ENCODE measurements at places on chromosomes 13 and 19.

GRCh38 chr19:5966215-5966614 is 11.7 kb downstream of the RANBP3 start:
- DNase-seq: no peak

DNA sequence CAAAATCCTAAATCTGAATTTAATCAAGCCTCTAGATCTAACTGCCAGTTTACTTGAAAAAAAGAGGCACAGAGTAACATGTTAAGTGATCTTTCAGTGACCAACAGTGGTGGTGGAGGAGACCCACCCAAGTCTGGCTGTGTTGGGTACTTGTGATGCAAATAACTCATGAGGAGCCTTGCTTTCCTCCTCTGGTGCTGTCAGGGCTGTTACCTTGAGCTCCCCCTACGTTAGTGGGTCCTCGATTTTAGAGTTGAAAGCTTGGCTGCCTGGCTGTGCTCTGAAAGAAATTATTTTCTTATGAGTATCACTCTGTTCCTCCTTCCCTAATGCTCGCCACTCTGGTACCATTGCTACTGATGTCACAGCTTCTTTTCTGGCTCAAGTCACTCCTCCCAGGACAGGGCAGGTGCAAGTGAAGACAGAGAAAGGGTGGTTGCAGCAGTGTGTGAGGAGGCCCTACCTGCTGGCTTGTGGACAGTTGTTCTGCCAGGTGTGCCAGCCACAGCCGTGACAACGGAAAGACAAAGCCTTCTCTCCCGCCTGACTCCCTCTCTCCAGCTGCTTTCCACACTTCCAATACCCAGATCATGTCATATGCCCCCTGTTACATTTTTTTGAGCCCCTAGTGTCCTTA is 6.5 kb upstream of the SUPT20H start:
- no peak for DNase-seq

DNA sequence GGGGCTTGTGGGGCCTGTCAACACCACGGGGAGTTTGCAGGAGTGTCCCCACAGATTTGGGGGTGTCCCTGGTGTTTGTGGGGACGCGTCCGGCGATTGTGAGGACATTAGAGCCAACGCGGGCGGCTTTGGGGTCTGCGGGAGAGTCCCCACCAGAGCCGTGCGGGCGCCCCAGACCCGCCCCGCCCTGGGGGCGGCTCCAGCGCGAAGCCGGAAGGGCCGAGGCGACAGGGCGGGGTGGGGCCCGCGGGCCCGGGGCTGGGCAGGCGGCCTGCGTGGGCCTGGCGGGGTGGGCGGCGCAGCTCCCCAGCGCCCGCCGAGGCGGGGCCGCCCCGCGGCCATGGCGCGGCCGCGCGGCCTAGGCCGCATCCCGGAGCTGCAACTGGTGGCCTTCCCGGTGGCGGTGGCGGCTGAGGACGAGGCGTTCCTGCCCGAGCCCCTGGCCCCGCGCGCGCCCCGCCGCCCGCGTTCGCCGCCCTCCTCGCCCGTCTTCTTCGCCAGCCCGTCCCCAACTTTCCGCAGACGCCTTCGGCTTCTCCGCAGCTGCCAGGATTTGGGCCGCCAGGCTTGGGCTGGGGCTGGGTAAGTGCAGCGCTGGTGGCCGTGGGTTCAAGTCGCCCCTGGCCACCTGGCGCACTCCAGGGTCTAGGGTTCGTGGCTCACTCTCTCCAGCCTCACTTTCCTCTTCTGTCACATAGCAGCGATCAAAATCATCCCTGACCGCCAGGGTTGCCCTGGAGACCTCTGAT is 10.3 kb downstream of the PDE4A start:
- no peak for DNase-seq

GRCh38 chr19:55012306-55012705 is 25.8 kb downstream of the GP6 start:
- no peak for DNase-seq

- DNase-seq: no peak
These were observed 46.5 kb downstream of the DNM2 start for GRCh38 chr19:10764340-10764894.

- DNase-seq: no peak
These were observed 29.8 kb upstream of the VSTM2B start for GRCh38 chr19:29495901-29496441.

DNA sequence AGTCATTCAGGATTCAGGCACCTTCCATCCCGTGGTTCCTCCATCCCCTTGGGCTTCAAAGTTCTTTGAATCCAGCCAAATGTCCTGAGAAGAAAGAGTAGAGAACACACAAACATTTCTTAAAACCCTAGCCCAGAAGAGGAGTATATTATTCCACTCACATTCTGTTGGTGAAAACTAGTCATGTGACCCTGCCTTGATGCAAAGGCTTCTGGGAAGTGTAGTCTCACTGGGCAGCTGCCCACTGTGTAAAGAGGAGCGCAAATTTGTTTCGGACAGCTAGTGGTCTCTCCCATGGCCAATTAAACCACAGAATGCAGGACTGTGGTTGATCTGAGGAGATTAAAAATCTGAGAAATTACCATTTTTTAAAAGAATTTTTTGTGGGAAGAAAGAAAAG is 304.4 kb downstream of the SUCLA2 start:
- DNase-seq: no peak

DNA sequence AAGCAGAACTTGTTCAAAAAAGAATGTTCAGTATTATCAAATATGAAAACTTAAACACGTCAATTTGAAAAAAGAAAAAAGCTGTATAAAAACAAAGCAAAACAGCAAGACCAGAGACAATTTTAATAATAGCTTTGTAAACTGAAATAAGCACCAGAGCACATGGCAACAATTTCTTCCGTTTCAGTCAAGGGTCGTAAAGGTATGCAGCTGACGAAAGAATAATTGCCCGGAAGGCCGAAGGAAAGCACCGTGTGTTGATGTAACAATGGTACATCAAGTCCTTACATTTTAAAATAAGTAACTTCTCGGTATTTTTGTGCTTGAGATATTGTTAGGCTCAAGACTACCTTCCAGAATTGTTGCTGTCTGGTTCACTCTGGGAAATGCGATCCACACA is 1.7 kb downstream of the PROSER1 start:
- DNase-seq: no peak

- DNase-seq: no peak
These were observed 195.5 kb downstream of the KATNAL1 start for GRCh38 chr13:30111810-30112209.

DNA sequence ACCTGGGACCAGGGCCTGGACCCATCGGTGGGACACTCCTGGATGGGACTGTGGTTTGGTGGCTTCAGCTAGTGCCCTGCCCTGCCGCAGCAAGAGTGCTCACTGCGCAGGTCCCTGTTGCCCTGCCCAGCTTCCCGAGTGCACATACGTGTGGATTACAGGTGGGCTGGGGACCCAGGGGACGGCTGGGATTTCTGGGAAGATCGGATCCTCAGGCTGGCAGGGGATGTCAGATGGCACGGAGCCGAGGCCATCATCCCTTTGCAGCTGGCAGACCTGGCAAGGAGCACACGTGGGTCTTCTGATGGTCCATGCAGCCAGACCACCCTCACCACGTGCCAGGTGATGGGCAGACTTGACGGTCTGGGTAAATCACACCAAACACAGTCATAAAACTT is 69.3 kb downstream of the CHST8 start:
- DNase-seq: no peak

- DNase-seq: no peak
These were observed 22.5 kb upstream of the KLF2 start for GRCh38 chr19:16301999-16302694.

GRCh38 chr19:7152568-7152967 is 83.1 kb downstream of the ZNF557 start:
- no peak for DNase-seq

DNA sequence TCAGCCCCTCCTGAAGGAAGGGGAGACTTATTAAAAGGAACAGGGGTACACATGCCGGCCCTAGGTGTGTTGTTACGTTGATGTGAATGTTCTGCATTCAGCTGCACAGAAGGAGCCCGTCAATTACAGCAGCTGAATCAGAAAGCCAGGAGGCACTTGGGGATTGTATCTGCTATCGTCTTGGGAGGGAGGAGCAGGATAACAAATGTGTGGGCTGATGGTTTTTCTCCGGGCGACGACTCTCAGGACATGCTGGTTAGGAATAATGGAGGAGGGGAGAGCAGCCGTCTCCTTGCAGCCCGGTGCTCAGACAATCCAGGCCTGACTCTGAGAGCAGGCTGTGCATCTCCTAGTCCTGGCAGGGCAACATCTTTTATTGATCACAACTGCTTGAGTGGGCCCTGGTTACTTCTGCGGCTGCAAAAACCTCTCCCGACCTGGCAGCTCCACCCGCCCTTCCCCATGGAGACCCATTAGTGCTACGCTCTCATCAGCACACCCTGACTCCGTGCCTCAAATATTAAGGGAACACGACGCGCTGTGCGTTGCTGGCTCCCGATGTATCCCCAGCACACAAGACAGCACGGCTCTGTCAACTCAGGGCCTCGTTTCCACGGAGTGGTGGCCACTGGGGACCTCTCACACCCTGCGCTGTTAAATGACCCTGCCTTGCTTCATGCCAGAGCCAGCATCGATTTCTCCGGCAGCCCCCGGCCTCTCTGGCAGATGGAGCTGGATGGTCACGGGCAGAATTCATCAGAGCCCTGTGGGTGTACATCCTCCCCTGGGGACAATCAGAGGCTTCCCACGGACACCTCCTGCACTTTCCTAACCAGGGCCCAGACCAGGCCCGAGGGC is 25.3 kb downstream of the PEPD start:
- DNase-seq: no peak

GRCh38 chr13:104616990-104617389 is 1550.8 kb upstream of the SLC10A2 start:
- DNase-seq: no peak

DNA sequence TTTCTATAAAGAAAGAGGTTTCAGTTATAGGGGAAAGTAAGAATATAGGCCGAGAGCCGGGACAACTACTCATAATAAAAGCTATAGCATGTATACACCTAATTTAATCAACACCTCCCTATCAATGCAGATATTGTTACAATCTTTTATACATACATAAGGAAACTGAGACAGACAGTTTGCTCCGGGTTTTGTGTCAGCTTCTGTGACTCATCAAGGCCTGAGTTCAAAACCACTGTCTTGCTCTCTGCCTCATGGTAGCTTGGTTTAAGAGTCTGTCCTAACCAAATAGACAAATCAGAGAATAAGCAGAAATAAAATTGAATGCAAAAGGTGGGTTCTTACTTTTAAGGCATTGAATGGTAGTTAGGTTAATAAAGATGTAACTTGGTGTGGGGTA is 222.9 kb downstream of the GGACT start:
- DNase-seq: no peak

DNA sequence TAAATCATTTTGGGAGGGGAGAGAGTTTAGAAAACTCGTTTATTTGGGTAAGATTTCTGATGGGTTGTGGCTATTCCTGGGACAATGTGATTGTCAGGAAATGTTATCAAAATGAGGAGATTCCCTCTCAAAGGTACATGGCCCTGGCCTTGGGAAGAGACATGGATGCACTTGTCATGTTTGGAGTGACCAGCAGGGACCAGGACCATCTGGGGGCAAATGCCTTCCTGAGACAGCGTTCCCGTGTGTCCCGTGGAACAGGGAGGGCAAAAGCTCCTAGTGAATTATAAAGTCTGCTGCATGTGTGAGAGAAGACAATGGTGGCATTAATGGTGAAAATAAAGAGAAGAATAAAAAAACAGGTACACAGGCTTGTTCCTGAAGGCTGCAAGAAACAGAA is 317.3 kb downstream of the ZNF536 start:
- DNase-seq: no peak

DNA sequence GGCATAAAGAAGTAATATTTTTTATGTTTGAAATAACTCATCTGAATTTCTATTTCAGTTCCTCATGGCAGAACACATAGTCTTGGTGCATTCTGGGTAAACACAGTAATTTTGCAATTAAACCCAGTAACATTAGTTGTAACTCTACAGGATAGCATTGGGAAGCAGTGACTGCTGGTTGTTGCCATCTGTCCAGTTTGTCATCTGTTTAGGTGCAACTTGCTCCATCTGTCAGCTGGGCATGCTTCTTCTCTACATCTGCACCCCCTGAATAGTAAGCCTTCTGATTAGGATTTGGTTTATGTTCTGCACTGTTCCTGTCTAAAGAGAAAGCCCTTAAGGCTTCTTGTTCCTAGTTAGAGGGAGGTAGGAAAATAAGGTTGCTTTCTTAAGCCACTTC is 63.5 kb upstream of the CSNK1A1L start:
- DNase-seq: no peak

- DNase-seq: no peak
These were observed 30.7 kb upstream of the RFXAP start for GRCh38 chr13:36788276-36788675.

DNA sequence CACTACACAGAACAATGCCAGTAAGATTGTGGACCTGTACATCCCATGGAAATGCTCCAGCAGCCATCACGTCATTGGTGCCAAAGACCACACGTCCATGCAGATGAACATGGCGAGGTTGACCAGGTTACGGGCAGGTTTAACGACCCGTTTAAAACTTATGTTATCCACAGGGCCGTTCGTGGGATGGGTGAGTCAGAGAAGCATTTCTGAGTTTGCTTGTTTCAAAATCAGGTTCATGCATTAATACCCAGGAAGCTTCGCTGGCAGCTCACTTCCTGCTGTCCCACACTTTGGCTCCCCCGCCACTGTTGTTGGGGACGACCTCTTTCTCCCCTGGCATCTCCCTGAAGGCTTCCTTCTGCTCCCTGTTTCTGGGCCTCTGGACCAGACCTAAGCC is 194.1 kb downstream of the USP12 start:
- no peak for DNase-seq

- DNase-seq: no peak
These were observed 43.5 kb upstream of the ZNF85 start for GRCh38 chr19:20879501-20879900.

GRCh38 chr13:99997702-99998214 is 16.2 kb downstream of the ZIC2 start:
- DNase-seq: no peak

DNA sequence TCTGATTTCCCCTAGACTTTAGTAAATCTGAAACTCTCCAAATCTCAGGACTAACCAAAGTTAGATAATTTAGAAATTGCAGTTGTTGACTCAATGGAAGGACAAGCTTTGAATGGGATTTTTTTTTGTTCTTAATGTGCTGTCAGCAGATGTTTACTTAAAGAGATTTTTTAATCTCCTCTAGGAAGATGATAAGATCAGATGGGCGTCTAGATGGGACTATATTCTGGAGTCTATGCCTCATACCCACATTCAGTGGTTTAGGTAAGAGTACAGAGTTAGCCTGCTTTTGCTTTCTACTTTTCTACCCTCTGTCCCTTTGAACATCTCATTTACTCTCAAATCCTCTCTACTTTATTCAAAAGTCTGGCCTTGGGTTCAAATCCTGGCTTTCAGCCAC is 39.3 kb downstream of the TM9SF2 start:
- no peak for DNase-seq

DNA sequence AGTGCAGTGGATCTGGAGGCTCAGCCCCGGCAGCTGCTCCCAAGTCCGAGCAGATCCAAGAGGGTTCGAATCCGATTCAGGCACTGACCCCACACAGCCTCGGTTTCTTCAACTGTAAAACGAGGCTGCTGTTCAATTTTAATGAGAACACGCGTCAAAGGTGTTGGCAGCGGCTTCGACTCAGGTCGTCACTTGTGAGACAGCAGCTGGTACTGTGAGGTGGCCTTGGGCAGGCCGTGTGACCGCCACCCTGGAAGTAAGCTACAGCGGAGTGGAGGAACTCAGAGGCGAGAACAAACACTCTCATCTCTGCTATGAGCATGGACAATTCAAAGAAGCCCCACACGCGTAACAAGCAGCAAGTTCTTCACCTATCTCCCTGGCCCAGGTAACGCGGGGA is 9.7 kb downstream of the MAP2K2 start:
- DNase-seq: no peak
